MG63 (cell line): ENCODE measurements at places on chromosomes 6 and 20. TPM values are rescaled to one million over a fixed set of nuclear protein-coding genes. Genes with fewer than 3 reads are reported as not detected.

DNA sequence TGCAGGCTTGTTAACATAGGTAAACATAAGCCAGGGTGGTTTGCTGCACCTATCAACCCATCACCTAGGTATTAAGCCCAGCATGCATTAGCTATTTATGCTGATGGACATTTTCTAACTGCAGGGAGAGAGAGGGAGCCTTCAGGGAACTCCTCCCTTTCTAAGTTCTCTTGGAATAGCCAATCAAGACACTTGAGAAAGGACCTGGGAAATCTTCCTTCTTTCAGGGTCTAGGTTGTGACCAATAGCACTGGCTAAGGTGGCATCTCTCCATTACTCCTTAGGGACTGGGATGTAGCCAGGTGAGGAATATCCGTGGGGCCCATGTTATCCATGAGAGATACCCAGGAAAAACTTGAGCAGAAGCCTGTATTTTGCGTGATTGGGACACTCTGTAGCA is 849.6 kb upstream of the MAP3K7 start:
- DNase-seq = no peak

DNA sequence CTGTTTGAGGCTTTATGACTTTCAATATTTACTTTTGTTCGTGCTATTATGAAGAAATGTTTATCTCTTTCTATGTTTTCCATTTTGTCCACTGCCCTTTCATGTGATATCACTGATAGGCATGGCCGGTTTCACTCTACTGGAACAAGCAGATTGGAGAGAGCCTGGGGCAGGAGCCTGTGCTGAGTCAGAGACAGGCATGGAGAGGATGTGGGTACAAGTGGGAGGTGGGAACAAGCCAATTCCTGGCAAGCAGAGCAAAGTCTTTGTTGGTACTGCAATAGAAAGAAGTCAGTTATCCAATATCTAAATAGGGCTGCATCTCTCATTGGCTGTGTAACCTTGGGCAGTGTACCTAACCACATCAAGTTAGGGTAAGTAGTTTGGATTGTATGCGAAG is 545.6 kb upstream of the MAP3K7 start:
- DNase-seq = peak; percentile 74

DNA sequence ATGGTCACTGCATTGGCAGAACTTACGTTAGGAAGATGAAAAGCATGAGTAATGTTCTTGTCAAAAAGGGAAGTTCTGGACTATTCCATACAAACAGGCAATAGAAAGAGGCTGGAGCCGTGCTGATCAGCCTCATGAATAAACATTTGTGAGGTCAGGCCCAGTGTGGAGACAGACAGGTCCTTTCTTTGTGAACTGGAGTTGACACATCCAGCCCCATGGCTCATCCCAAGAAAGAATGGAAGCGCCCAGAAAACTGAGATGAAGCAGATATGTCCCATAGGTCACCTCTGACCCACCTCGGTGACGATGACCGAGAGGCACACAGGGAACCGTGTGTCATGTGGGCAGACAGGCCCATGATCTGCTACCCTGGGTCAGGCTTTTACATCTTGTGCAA is 276.0 kb upstream of the SGK1 start:
- no peak for DNase-seq

DNA sequence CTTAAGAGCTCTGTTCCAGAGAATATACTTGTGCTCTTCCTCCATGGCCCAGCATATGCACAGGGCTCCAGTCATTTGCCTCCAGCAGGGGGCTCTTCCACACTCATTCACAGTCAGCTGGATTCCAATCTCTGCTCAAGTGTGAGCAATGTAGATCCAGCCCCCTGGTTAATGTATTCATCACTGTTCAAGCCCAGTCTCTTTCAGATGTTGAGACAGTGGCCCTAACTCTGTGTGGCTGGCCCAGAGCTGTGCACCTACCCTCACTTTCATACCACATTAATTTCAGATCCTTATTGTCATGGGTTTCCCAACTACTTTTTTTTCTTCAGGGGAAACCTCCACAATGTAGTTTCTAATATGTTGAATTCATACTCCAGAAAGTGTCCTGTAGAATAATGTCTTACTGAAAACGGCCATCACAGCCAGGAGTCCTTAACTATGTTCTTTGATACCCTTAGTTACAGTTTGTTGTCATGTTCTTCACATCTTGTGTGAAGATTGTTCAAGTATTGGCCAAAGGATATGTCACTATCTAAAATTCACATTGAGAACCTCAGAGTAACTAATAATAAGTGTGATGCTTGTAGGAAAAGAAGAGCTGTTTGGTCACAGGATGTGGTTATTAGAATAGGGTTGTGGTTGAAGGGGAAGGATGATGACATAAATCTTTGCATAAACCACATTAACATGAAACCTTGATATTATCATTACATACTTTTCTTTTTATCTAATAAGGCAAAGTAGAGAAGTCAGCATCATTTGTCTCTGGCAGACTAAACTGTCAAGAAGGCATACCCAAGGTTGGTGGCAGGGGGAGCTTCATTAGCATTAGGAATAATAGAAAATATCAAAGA is 14.4 kb upstream of the HLA-DQA1 start:
- DNase-seq = no peak

GRCh38 chr20:7087803-7088202 is 320.3 kb downstream of the BMP2 start:
- no peak for DNase-seq

DNA sequence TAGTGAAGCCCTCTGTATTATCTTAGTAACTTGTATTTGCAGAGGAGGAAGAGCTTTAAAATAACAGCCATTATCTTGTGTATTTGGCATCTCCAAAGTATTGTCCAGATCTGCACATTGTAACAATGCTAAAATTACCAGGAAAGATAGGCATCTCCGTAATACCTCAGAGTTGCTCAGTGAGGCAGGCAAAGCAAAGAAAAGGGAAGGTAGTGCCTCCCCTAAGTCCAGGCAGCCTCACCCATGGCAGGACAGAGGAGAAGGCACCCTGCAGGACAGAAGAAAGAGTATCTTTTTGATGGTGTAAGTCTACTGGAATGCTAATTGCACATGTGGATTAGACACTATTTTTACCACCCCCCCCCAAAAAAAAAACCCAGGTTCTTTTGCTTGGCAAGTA is 13.6 kb upstream of the SSTR4 start:
- no peak for DNase-seq

GRCh38 chr20:17558941-17559304 is 11.0 kb upstream of the DSTN start:
- no peak for DNase-seq

GRCh38 chr6:7314414-7314813 is 1.4 kb upstream of the SSR1 start:
- no peak for DNase-seq

DNA sequence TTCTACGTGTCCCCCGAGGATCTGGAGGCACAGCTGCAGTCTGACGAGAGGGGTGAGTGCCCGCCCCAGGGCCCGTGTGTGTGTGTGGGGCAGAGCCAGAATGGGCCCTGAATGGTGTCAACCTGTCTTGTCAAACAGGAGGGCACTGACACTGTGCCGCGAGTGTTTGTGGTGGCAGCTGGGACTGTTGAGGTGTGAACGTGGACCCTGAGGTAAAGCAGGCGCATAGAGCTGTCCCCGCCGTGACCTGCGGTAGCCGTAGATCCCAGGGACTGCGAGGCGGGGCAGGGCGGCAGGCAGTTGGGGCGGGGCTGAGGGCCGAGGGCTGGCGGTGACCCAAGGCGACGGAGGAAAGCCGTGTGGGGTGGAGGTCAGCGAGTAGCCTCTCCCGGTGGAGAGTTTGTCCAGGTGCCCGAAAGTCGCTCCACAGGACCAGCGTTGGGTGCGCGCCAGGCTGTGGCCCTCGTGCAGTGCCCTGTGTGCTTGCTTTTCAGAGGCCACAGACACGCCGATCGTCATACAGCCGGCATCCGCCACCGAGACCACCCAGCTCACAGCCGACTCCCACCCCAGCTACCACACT is 25.2 kb downstream of the UCKL1 start:
- DNase-seq = no peak

DNA sequence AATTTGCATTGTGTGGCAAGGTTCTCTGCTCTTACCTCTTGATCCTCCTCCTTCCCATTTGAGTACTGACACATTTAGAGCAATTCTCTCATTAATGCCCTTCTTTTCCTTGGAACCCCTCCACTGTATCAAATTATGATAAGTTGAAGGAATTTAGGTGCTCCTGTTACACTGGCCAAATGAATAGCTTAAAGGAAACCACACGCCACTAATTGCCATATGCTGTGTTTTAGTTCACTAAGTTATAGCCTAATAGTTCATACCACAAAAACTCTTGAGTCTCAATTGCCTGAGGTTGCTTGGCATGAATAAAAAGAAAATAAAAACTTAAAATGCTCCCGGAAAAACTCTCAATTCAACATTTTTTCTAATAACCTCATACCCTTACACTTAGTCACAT is 1239.3 kb downstream of the EPHA7 start:
- no peak for DNase-seq

GRCh38 chr20:63749597-63750508 is 10.3 kb downstream of the SLC2A4RG start:
- DNase-seq = no peak

DNA sequence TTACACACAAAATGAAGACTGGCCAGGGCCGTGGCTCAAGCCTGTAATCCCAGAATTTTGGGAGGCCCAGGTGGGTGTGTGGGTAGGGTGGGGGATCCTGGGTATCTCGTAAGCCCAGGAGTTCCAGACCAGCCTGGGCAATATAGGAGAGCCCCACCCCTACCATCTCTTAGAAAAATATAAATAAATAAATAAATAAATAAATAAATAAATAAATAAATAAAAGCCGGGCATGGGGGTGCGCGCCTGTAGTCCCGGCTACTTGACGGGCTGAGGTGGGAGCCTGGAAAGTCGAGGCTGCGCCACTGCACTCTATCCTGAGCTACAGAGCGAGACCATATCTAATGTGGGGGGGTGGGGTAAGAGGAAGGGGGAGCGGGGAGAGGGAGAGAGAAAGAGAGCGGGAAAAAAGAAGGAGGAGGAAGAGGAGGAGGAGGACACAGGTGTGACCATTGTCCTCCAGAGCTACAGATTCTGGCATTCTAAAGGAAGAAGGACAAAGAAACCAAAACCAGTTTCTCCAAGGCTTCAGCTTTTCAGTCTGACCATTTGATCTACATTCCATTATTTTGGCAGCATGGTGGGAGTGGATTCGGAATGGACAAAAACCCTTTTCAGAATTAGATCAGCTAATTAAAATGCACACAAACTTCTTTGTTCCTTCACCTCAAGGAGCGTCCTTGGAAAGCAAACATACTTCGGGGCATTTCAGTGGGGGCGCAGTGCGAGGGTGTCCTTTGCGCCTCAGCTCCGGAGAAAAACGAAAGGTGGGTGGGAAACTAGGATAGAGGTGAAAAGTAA is 577 bp upstream of the C6orf141 start:
- no peak for DNase-seq

The PRKN gene
- total RNA-seq = 0.07 TPM in 1 of 2 replicates, not detected in the other

The HTR1B gene
- not detected in 2 replicates for total RNA-seq

The C2 gene
- 0.13 and 0.20 TPM in 2 replicates for total RNA-seq
